ENCODE measurements at places on chromosomes 16 and 17.

DNA sequence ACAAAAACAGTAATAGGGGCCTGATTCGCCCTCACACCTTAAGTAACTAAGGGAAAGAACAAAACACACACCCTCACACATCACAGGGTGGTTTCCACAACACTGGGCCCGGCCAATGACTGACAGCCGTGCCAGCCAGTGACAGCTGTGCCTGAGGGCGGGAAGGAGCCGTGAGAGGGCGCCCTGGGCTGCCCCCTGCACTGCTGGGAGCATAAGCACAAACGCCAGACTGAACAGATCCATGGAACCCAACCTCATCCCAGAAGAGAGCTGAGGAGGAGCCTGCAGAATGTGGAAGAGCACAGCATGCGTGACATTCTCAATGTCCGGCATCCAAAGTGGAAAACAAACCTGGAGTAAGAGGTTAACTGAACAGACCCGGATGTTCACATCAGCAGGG, 16.0 kb downstream of the CSNK1D start:
- no peak for DNase-seq

DNA sequence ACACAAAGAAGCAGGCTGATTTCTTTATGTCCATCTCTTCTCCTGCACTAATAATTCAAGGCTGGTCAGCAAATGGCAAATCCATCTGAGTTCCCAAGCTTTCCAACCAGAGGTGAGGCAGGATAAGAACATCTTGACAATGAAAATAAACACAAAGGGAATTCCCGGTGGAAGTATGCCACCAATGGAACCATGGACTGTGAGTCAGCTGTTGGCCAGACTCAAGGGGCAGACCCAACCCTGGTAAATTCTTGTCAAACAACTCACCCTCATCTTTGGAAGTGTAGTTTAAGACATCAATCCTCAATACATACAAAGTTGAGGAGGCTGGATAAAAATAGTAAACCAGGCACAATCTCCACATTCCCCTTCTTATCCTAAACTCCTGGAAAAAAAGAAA, 74.3 kb upstream of the CES5A start:
- no peak for DNase-seq

DNA sequence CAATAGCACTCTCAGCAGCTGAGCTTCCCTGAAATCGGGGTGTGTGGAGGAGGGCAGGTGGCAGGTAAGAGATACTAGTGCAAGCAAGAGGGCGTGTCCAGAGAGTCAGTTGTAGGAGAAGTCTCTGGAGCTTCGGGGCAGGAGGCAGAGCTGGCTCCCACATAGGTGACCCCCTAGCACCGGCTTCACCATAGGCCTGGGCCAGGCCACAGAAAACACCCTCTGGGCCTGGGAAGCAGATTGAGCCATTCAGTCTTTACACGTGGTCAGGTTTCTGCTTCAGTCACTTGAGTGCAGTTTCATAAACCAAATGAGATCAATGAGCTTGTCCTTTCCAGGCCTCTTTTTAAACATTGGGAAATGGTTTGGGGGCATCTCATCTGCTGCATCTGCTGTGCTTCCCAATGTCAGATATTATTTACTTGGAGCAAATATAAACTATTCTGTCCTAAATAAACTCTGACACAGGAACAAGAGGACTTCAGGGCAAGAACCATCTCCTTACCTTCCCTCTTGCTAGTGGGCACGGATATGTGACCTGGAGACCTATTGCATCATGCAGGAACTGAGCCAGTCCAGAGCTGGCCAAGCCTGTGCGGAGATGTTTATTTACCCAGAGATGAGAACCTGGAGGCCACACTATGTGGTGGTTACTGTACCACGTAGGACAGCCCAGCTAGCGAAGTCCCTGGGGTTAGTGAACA, 16.1 kb downstream of the CCR7 start:
- DNase-seq: no peak

DNA sequence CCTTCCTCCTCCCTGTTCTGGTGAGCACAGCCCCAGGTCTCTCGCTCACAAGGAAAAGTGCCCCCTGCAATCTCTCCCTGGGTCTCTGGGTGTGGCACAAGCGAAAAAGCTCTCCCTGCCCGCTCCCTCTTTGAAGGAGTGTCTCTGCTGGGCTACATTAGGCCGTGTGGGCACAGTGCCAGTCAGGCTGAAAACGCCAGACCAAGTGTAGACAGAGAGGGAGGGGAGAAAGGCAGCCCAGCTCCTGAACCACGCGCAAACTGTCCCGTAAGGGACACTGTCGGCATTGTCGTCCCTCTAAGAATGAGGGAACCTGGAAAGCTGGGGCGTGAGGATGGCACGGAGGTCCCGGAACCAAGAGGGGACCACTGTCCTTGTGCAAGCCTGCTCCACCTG, 3.9 kb downstream of the SMIM5 start:
- no peak for DNase-seq

GRCh38 chr16:75105306-75106061, 11.1 kb downstream of the LDHD start:
- DNase-seq: no peak

DNA sequence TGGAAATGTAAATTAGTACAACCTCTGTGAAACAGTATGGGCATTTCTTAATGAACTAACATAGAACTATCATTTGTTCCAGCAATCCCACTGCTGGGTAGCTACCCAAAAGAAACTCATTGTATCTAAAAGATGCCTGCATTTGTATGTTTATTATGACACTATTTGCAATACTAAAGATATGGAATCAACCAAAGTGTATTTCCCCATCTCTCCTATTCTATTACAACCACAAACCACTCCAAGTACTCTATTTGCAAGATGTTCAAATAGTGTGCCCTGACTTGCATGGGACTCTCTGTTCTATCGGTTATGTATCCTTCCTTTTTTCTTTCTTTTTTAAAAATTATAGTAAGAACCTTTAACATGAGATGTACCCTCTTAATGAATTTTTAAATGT, 845.2 kb downstream of the CDH11 start:
- DNase-seq: no peak

- no peak for DNase-seq
Measured at GRCh38 chr17:8788998-8789397, 10.2 kb downstream of the MFSD6L start.

GRCh38 chr17:77185137-77185536, 44.4 kb downstream of the SEC14L1 start:
- DNase-seq: no peak

DNA sequence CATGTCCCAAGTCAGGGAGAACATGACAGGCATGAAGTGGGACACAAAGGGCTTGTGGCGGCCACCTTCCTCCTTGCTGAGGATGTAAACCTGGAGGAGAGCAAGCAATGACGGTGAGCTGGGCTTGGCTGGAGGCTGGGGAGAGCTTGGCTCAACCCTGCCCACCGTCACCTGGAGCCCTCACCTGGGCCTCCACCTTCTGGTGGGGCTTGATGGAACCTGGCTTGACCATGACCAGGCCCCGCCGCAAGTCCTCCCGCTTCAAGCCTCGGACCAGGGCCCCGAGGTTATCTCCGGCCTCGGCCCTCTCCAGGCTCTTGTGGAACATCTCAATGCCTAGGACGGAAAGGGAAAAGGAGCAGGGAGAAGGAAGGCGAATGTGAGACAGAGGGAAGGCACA, 2.4 kb downstream of the TUFM start:
- no peak for DNase-seq

GRCh38 chr17:8628609-8629169, 1.8 kb downstream of the MYH10 start:
- no peak for DNase-seq

DNA sequence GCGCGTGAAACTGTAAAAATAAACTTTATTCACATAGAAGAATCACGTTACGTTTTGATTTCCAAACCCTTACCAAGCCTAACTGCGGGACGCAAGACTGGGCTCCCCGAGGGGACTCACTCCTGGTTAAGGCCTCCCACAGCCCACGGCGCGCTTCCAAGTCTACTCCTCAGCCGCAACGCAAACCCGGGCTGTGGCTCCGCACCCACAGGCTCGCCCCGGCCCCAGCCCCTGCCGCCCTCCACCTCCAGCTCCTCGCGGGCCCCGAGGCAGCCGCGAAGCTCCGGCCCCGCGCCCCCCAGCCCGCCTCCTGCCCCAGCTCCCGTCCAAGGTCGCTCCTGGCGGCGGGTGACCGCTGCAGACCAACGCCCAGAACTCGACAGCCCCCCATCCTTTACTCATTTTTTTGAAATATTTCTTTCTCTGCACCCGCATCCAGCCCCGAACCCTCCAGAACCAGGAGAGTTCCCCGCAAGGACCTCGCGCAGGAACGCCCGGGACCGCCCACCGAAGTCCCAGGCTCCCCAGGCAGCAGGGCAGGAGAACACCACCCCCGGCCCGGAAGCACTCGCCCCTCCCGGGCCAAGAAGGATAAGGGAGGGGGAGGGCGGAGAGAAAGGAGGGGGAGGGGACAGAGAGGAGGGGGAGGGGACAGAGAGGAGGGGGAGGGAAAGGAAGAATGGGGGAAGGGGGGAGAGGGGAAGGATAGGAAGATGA, 912 bp downstream of the USP22 start:
- peak; percentile 25 for DNase-seq

GRCh38 chr17:17497845-17498520, 1.8 kb upstream of the RASD1 start:
- no peak for DNase-seq

- no peak for DNase-seq
Measured at GRCh38 chr17:61395983-61396585, 3.6 kb upstream of the TBX2 start.

DNA sequence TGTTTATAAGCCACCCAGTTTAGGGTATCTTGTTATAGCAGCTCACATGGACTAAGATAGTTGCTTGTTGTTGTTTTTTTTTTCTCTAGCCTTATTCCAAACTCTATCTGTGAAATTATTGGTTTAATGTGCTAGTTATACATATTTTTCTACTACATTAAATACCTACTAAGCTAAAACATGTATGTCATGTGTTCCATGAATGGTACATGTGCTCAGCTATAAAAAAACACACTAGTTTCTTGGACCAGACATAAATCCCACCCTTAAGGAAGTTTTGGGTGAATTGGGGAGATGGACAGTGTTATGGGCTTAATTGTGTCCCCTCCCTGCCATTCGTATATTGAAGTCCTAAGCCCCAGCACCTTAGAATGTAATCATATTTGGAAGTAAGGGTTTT, 19.8 kb downstream of the ITPRIPL2 start:
- DNase-seq: no peak

DNA sequence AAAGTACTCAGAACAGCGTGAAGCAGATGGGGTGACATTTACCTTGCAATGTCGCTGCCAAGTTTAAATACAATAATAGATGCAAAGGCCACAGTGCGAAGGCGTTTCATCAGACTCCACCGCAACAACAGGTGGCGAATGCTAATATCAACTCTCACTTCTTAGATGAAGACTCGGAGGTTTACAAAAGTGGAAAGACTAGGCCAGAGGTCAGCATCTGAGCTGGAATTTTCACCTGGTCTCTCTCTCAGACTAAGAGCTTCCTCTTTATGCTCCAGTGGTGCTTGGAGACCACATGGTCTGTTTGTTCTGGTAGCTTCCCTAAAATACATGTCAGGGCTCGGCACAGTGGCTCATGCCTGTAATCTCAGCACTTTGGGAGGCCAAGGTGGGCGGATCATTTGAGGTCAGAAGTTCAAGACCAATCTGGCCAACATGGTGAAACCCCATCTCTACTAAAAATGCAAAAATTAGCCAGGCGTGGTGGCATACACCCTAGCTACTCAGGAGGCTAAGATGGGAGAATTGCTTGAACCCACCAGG, 169.1 kb downstream of the XYLT1 start:
- no peak for DNase-seq

GRCh38 chr16:67562526-67562917, at the start of gene CTCF:
TSS of gene CTCF (plus strand) at chr16:67562526. CDS start at chr16:67610833, 48,307 bp downstream.
- no peak for DNase-seq

- DNase-seq: no peak
Measured at GRCh38 chr16:66443269-66443652, 16.2 kb downstream of the BEAN1 start.

DNA sequence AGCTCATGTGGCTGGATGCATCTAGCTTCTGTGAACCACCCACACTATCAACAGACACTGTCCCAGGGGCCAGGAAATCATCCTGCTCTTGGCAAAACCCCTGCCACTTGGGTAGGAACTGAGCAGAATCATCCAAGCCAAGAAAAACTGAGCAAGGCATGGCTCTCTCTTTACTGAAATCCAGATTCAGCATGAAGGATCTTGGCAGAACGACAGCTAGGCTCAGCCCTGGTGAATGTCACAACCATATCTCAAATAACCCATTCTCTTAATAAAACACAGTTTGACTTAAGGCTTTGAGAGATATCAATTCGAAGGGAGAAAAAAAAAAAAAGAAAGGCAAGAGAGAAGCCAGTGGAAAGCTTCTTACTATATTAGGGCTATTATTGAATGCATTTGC, 72.2 kb downstream of the MAF start:
- no peak for DNase-seq

DNA sequence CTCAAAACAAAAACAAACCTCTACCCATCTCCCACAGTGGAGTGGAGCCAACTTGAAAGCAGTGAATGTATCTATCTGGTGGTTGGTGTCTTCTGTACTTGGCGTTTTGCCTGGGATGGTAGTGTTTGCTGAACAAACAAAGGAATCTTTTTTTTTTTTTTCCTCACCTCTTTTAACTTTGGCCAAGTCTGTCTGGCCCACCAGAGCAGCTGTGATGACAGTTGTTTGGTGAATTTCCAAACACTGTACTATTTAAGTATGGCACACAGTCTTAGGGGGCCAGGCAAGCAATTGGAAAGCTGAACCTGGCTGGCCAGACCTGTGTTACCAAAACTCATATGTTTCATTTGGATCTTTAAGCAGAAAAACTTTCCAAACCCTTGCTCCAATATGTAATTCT, 101.8 kb upstream of the CDH13 start:
- DNase-seq: no peak

DNA sequence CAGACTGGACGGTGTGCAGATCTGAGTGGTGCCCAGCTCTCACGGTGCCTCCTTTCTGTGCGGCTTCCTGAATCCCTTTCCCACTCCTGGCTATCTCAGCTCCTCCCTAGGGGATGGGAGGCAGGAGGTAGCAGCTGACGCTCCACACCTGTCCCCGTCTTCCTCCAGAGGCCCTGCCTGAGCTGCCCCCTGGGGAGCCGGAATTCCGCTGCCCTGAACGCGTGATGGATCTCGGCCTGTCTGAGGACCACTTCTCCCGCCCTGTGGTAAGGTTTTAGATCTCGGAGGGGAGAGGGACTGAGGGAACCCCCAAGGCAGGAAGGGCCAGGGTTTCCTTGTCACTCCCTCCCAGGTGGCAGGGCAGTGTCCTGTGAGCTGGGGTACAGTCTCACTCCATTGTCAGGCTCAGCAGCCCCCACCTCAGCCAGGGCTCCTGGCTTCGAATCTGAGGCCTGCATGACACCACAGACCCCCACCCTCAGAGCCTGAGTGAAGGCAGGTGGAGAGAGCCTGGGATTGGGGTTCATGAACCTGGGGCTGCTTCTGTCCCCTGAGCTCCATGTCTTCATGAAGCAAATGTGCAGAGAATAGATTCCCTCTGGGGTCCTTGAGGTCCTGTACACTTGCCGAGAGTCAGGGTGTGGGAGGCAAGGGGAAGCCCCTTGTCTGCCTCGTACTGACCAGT, 6.6 kb downstream of the DEF8 start:
- no peak for DNase-seq

GRCh38 chr17:45759761-45760160, 24.4 kb upstream of the CRHR1 start:
- DNase-seq: no peak
